GM23338 (cell line): ENCODE measurements at places on chromosomes 3 and 15.

GRCh38 chr3:31522152-31522551, 10.6 kb upstream of the STT3B start:
- no peak for DNase-seq

GRCh38 chr3:171088496-171088895, 62.0 kb upstream of the SLC2A2 start:
- DNase-seq, result no peak

DNA sequence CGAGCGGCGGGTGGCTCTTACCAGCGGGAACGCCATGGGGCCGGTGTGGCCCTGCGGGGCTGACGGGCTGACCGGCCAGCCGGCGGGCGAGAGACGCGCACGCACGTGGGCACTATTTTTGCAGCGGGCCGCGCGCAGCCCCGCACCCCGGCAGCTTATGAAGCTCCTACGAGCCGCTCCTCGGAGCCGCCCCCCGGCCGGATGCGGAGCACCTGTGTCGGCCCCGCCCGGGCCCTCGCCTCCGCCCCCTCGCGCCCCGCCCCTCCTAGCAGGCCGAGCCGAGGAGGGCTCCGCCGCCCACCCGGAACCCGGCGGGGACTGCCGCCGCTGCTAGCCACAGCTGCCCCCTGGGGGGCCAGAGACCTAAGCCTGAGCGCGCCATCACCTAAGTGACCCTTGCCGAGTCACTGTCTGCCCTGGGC, 683 bp upstream of the CPEB1 start:
- peak; percentile 70 for DNase-seq

DNA sequence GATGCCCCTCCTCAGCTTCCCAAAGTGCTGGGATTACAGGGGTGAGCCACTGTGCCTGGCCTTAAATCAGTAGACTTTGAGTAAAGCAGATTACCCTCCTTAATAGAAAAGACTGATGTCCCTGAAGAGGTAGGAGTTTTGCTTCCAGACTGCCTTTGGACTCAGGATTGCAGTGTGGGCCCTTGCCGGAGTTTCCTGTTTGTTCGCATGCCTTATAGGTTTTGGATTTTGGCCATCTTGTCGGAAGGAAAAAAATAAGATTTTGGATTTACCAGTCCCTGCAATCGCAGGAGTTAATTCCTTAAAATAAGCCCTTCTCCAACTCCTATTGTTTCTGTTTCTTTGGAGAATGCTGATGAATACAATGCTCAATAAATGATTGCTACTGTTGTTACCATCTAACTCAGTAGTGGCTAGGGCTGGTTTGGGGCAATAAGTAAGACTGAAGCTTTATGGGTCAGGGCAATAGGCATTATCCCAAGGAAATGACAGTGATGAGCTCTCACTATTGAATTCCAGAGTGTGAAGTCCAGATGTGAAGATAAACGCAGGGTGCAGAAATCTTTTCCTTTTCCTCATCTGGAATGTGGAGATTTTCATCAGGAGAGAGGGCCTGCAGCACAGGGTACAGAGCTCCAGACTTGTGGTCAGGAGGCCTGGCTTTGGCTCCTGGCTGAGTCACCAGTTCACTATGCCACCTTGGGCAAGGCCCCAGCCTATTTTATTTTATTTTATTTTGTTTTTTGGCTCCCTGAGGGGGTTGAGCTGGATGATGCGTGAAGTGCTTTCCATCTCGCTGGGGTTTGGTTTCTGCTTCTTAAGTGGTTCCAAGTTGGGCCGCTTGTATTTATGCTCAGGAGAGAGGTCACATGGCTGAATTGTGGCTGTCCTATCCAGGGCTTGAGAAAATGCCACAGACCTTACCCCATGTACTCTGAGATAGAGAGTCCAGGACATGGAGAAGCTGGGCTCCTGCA, 25.3 kb downstream of the FOXL2 start:
- DNase-seq, result no peak

DNA sequence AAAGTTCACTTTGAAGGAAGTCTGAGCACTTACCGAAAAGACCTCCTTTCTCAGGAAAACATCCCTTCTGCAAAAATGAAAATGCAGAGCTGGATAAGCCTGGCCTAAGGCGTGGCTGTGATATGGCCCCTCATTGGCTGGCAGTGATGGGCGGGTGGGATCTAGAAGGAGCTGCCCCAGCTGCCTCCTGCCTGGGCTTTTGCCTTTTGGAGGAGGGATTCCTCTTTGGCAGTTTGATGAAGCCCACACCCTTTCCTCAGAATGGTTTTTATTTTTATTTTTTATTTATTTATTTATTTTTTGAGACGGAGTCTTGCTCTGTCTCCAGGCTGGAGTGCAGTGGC, 4.0 kb upstream of the DZIP1L start:
- DNase-seq, result peak; percentile 38

GRCh38 chr15:86570738-86571137, 491.1 kb downstream of the AGBL1 start:
- no peak for DNase-seq

GRCh38 chr3:37324850-37325321, 150.5 kb upstream of the LRRFIP2 start:
- no peak for DNase-seq

DNA sequence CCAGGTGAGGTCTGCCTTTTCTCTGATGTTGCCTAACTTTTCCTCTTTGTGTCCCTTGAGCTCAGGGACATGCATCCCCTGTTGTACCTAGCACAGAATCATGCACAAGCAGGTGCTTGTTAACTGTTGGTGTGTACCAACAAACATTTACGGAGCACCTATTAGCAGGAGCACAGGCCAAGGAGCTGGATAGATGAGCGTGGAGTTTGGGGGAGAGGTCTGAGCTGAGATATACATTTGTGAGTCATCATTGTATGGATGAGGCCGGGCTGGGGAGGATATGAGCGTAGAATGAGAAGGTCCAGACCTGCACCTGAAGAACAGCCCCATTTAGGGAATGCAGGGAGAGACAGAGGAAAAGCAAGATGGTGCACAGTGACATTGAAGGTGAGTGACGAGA, 53.4 kb downstream of the SMAD3 start:
- no peak for DNase-seq
